ENCODE measurements at places on chromosomes 5 and 9. TPM values are rescaled to one million over a fixed set of nuclear protein-coding genes. Genes with fewer than 3 reads are reported as not detected.

NR3C1 gene
- total RNA-seq: 1.3 TPM

GRCh38 chr9:137463931-137464290, 4.8 kb upstream of the NSMF start:
- no peak for DNase-seq

GRCh38 chr5:151647320-151647861, 39.3 kb downstream of the SPARC start:
- DNase-seq: no peak

LTC4S gene
- 2.4 TPM for total RNA-seq

DNA sequence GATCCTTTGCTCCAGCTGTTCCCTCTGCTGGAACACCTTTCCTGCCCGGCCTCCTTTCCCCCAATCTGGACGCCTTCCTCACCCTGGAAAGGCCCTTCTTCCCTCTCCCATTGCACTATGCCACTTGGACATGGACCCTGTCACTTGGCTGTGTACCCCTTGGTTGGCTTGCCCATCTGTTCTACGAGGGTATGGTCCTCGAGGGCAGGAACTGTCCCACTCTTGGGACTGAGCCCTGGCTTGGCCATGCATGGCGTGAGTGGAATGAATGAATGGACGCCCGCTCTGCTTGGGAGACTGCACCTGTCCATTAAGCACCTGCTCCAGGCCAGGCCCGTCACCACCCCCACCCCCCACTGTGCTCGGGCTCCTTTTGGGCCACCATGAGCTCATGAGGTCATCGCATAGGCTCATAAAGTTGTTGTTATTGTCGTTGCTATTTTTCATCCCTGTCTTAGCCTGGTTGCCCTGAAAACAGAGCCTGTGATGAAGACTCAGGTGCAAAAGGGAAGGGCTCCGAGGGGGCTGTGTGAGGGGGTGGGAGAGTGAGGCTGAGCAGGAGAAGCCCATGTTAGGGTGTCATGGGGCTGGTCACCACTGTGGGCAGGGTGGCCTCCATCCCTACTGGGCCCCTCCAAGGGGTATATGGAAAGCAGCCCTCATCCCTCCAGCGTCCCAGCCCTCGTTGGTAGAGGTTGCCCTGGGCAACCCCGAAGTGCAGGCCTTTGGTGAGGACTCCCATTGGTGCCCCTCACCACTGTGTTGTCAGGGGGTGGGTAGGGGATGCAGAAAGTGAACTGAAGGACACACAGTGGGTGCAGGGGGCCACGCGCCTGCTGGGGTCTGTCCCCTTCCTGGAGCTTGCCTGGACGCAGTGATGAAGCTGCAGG, 57.2 kb upstream of the IER5L start:
- no peak for DNase-seq

PPP3R2 gene
- total RNA-seq: not detected

AQP3 gene
- total RNA-seq: 1.1 TPM

DNA sequence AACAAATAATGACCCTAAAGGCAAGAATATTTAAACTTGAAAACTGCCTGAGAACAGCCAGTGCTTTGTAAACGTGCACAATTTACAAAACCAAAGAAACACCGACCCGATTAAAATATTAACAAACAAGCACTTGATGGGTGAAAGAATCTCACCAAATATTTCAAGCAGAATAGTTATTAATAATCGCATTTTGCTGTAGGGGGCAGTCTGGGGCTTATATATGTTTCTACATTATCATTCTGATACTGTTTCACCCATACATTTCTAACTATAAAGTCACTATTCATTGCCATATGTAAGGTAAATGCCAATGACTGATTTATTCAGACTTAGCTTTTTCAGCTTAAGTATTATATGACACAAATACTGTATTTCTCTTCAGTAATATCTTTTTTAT, 37.7 kb downstream of the UBAP2 start:
- no peak for DNase-seq

SARDH gene
- 4.5 TPM for total RNA-seq

DNA sequence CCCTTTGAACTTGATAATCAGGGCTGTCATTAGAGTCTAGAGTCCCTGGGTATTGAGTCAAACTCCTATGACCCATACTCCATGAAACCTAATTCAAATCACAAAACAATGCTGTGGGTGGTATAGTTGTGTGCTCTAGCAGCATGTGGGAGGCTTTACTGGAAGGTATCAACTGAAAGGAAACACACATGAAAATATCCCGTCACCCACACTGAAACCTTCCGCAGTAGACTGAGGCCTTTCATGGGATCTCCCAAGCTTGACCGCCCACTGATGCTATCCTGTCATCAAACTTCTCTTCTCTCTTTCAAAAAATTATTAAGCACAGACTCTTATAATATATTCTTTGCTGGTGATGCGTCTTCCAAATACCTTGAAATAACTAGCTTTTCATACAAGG, 569.1 kb upstream of the MEF2C start:
- DNase-seq: no peak

DNA sequence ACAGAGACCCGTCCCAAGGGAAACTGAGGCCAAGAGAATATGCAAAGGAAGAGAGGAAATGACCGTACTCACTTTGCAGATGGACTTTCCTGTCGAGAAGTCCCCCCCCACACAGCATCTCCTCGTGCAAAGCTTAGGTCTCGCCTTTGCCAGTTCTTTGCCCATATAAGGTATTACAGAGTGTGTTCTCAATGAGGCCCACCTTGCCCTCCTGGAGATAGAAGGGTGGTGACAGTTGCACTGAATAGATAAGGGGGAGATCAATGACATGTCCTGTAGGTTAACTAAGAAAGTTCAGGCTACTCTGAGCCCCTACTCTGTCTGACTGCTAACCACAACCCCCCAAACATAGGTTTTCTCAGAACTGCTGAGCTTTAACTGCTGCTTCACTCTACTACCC, 68.2 kb upstream of the SPTLC1 start:
- no peak for DNase-seq

GRCh38 chr5:86864051-86864450, 246.3 kb downstream of the COX7C start:
- no peak for DNase-seq

DNA sequence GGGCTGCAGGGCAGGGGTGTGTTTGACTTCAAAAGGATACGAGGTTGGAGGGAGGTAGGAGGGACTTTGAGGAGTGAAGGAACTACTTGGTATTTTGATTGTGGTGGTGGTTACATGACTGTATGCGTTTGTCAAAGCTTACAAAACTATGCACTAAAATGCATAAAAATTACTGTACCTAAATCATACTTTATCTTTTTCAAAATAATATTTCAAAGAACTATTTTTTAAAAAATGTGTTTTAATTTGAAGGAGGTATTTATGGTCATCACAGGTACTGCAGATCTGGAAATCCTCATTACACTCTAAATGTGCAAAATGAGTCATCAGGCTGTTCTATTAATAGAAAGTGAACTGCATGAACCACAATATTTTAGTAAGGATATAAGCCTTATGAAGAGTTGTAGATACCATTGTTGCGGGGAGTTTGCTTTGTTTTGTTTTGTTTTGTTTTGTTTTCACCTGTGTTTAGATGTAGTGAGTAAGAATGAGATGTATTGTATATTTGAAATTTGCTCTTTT, 116.9 kb downstream of the ARRDC3 start:
- no peak for DNase-seq

RUFY1 gene
- total RNA-seq: 54.9 TPM

ADGRD2 gene
- total RNA-seq: not detected

GRCh38 chr9:92970467-92970923, 23.2 kb downstream of the FGD3 start:
- DNase-seq: no peak

GRCh38 chr5:176530983-176531901, 6.0 kb downstream of the RNF44 start:
- DNase-seq: no peak

DNA sequence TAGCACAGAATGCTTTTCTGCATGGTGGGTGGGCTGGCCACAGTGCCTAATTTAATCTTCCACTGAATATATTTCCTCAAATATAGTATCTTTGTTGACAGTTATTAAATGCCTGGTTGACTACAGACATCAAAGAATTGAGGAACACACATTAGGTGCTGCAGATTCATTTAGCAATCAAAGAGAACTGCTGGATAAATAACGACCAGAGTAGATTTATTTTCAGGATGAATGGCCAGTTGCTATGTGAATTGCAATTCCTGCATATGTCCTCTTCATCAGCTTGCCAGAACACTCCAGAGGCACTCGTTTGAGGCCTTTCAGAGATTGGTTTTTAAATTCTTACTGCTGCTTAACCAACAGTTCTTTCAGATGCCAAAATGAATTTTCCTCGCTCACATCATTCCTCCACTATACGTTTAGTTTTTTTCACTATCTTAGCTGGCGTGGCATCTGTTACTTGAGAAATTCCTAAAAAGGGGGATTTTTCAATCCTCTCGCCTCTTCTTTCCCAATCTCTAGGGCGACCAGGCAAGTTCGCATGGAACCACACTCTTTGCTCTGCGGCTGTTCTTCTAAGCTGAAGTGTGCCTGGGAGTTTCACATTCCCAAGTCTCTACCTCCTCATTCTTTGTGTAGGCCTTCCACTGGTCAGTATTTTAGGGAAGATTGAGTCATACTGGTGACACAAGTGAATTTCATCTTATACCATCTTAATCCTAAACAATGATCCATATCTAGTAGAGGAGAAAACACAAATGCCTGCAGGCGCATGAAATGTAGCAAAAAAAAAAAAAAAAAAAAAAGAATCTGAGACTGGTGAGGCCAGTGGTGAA, 237.1 kb upstream of the NMUR2 start:
- no peak for DNase-seq

ALDOB gene
- total RNA-seq: not detected

DNA sequence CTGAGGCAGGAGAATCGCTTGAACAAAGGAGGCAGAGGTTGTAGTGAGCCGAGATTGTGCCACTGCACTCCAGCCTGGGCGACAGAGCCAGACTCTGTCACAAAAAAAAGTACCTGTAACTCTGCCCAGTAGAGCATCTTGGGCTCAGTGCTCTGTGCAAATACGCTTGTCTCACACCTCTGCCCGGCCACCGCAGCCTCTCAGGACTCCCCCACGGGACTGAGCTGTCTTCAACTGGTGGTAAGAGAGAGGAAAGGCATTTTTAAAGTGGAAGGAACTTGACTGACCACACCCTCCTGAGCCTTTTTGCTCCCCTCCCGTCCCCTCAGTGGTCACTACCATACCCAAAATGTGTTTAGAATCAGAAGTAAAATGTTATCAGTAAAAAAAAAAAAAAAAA, 174.3 kb upstream of the PIK3R1 start:
- DNase-seq: no peak

SLCO6A1 gene
- 4.4 TPM for total RNA-seq

- DNase-seq: no peak
Measured at GRCh38 chr5:118611332-118611945, 376.9 kb downstream of the DTWD2 start.

GRCh38 chr5:64814073-64814472, 45.3 kb downstream of the CWC27 start:
- no peak for DNase-seq
